Naive thymus-derived CD8-positive, alpha-beta T cell (primary cell): ENCODE measurements at places on chromosomes 16 and 17. TPM values are rescaled to one million over a fixed set of nuclear protein-coding genes. Genes with fewer than 3 reads are reported as not detected.
A peak's percentile ranks its signal among the peaks of the same experiment; 100 is the strongest.

GRCh38 chr16:26273607-26274006 lies 581.8 kb downstream of the HS3ST4 start:
- no peaks in the 10 kb centered on the region for H3K27me3 ChIP-seq
- peaks cover 12% of the 10 kb centered on the region for H3K4me1 ChIP-seq
- no peak overlapping the region for H3K27ac ChIP-seq
- H3K36me3 ChIP-seq: no peaks in the 10 kb centered on the region
- H3K4me3 ChIP-seq: no peak overlapping the region

GRCh38 chr17:31111183-31111582 lies 16.4 kb downstream of the NF1 start:
- DNase-seq: no peak
- H3K27me3 ChIP-seq: no peaks in the 10 kb centered on the region
- no peaks in the 10 kb centered on the region for H3K4me1 ChIP-seq
- no peak overlapping the region for H3K4me3 ChIP-seq
- H3K27ac ChIP-seq: no peak overlapping the region

DNA sequence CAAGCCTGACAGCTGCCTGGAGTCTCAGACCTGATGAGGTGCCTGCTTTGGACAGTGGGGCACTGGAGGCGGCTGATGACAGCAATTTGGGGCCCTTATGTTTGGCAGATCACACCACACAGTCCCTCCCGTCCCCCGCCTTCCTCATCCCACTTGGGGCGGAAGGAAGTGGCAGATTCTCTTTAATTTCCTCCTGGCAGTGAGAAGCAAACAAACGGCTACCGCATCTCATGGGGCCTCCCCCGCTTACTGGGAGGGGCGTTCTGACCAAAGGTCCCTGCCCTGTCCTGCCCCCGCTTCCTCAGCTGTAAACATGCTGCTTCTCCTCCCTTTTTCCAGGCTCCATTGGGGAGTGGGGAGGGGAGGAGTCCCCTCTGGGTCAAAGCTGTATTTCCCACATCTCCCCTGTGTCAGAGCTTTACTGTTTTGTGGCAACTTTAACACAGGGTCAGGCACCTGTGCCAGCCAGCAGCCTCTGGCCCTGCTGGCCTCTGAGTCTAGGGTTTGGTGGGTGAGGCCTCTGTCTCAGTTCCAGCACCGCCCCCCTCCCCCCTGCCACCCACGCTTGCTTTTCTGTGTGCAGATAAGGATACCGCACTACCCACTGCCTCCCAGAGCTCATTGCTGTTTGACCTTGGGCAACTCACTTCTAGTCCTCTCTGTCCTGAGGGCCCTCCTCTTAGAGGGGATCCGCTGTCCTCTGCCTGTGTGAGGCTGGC lies 5.4 kb upstream of the NFATC3 start:
- H3K4me1 ChIP-seq: peaks cover 57% of the 10 kb centered on the region
- no peaks in the 10 kb centered on the region for H3K27me3 ChIP-seq
- H3K36me3 ChIP-seq: no peaks in the 10 kb centered on the region
- peak overlapping the region; percentile 83 for H3K4me3 ChIP-seq
- DNase-seq: peak; percentile 73
- peak overlapping the region; percentile 95 for H3K27ac ChIP-seq

GRCh38 chr17:50338645-50339044 lies 7.3 kb upstream of the XYLT2 start:
- peaks cover 3% of the 10 kb centered on the region for H3K4me1 ChIP-seq
- no peak overlapping the region for H3K4me3 ChIP-seq
- no peak overlapping the region for H3K27ac ChIP-seq

- H3K4me1 ChIP-seq: peaks cover 38% of the 10 kb centered on the region
- H3K36me3 ChIP-seq: peaks cover 5% of the 10 kb centered on the region
- peak overlapping the region; percentile 49 for H3K27ac ChIP-seq
- peak overlapping the region; percentile 68 for H3K4me3 ChIP-seq
- DNase-seq: no peak
These were observed 2.3 kb upstream of the CBX4 start for GRCh38 chr17:79841369-79842135.

- no peak overlapping the region for H3K27ac ChIP-seq
- no peak for DNase-seq
- H3K4me1 ChIP-seq: no peaks in the 10 kb centered on the region
- H3K36me3 ChIP-seq: no peaks in the 10 kb centered on the region
- no peak overlapping the region for H3K4me3 ChIP-seq
- no peaks in the 10 kb centered on the region for H3K27me3 ChIP-seq
These were observed 14.2 kb upstream of the ADCY7 start for GRCh38 chr16:50252082-50252611.

DNA sequence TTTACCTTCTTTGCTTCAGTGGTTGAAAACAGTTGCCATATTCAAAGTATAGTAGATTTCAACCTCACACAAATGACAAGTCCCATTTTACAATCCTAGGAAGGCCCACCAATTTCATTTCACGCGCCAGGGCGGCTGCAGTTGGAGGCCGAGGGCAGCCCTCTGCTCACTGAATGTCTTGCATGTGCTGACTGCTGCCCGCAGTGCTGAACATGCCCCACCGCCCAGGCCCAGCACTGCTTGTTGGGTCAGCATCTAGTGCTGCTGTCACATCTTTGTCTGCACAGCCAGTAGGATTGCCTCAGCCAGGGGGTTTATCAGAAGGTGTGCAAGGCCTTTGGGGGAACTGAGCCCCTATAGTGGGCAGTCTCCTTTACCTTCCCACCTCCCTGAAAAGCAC lies 11.5 kb downstream of the SMCR8 start:
- H3K27me3 ChIP-seq: no peaks in the 10 kb centered on the region
- H3K36me3 ChIP-seq: peaks cover 11% of the 10 kb centered on the region
- DNase-seq: no peak
- H3K4me1 ChIP-seq: peaks cover 11% of the 10 kb centered on the region

- no peaks in the 10 kb centered on the region for H3K4me1 ChIP-seq
- H3K36me3 ChIP-seq: no peaks in the 10 kb centered on the region
- no peak for DNase-seq
- peaks cover 7% of the 10 kb centered on the region for H3K27me3 ChIP-seq
- H3K27ac ChIP-seq: no peak overlapping the region
These were observed 25.8 kb downstream of the SLC38A7 start for GRCh38 chr16:58658796-58659211.

- H3K36me3 ChIP-seq: no peaks in the 10 kb centered on the region
- peak overlapping the region; percentile 48 for H3K27ac ChIP-seq
- H3K4me3 ChIP-seq: no peak overlapping the region
These were observed 16.9 kb downstream of the DNASE1 start for GRCh38 chr16:3671424-3671823.

DNA sequence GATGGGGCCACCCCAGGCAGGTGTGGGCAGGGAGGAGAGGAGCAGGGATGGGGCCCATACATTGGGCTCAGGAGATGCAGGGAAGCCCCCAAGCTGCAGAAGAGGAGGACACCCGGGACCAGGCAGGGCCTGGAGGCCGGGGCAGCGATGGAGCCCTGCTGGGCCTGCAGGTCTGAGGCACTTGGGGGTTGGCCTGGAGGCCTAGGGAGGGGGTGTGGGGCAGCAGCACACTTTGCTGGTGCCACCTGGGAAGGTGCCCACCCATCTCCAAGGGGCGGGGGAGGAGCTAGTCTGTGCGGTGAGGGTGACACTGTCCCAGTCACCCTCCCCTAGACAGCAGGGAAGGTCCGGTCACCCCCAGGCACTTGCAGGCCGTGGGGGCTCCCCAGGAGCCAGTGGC lies 6.4 kb upstream of the CCDC57 start:
- no peak overlapping the region for H3K4me3 ChIP-seq
- H3K4me1 ChIP-seq: peaks cover 22% of the 10 kb centered on the region
- DNase-seq: no peak
- no peak overlapping the region for H3K27ac ChIP-seq
- no peaks in the 10 kb centered on the region for H3K36me3 ChIP-seq

- DNase-seq: no peak
- H3K27me3 ChIP-seq: no peaks in the 10 kb centered on the region
- H3K36me3 ChIP-seq: no peaks in the 10 kb centered on the region
- H3K4me3 ChIP-seq: no peak overlapping the region
These were observed 64.0 kb downstream of the NT5M start for GRCh38 chr17:17366941-17367875.

DNA sequence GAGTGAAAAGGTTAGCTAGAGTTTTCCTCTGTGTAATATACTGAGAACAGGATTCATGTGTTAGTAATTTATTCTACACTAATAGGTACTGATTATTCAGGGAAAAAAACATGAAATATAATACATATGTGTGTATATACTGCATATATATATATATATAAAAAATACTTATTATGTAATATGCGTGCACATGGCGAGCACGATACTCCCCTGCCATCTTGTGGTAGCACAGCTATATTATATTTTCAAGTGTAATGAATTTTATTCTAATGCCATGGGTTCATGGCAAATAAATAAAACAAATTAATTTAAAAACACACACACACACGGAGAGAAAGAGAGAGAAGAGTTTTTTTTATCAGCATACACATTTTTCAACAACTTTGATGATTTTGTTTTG lies 460.6 kb downstream of the KCNJ2 start:
- H3K27ac ChIP-seq: no peak overlapping the region
- no peaks in the 10 kb centered on the region for H3K4me1 ChIP-seq
- peaks cover 3% of the 10 kb centered on the region for H3K27me3 ChIP-seq

- H3K36me3 ChIP-seq: no peaks in the 10 kb centered on the region
- H3K27ac ChIP-seq: no peak overlapping the region
- H3K4me1 ChIP-seq: no peaks in the 10 kb centered on the region
- DNase-seq: no peak
These were observed 35.2 kb upstream of the KIFC3 start for GRCh38 chr16:57837305-57838125.

GRCh38 chr17:37614391-37614790 lies 5.2 kb upstream of the SYNRG start:
- H3K36me3 ChIP-seq: peaks cover 3% of the 10 kb centered on the region
- peaks cover 7% of the 10 kb centered on the region for H3K4me1 ChIP-seq
- H3K27me3 ChIP-seq: no peaks in the 10 kb centered on the region

MMP2 gene
- not detected for total RNA-seq

NHLRC4 gene
- total RNA-seq: 5.3 TPM

TIMP2 gene
- total RNA-seq: 6.2 TPM

FOXC2 gene
- total RNA-seq: not detected

RGS9 gene
- not detected for total RNA-seq

KRT25 gene
- total RNA-seq: not detected

PYDC1 gene
- not detected for total RNA-seq

ERI2 gene
- total RNA-seq: 3.8 TPM

MT1F gene
- 18.4 TPM for total RNA-seq

CACNG5 gene
- not detected for total RNA-seq
